Testis (tissue), 5 donors: ENCODE measurements at places on chromosomes 12 and 14. TPM values are rescaled to one million over a fixed set of nuclear protein-coding genes. Genes with fewer than 3 reads are reported as not detected.

AMDHD1 gene
- total RNA-seq, result 4.0 TPM

SIRT4 gene
- 5.0 TPM for total RNA-seq

PPFIA2 gene
- total RNA-seq, result 10.5 TPM

ABCC9 gene
- 2.3 TPM for total RNA-seq

PTPRB gene
- 10.9 TPM for total RNA-seq

CLEC1B gene
- 0.63 TPM for total RNA-seq

GRCh38 chr12:848882-849527 is 96.6 kb downstream of the WNK1 start:
- no peak for DNase-seq
- H3K36me3 ChIP-seq, result no peaks in the 10 kb centered on the region
- peaks cover 14% of the 10 kb centered on the region for H3K4me1 ChIP-seq
- no peak overlapping the region for H3K27ac ChIP-seq

DNA sequence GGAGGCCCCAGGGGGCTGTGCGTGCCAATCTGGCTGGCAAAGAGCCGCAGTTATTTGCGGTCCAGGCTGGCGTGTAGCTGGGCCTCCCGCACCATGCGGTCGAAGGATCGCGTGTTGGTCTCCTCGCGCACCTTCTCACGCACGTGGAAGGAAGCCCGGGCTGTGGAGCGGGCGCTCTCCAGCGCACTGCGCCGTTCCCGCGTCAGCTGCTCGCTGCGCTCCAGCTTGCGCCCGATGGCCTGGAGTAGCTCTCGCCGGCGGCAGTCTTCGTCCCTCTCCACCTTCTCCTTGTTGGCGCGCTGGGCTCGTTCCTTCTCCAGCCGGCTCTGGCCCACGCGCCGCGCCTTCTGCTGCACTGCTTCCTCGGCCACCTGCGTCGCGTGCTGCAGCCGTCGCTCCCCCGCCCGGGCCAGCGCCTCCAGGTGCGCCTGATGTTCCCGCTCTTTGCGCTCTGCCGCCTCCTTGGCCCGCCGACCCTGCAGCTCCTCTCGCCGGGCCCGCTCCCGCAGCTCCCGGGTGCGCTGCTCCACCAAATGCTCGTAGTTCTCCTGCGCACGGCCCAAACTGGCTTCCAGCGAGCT is 3.1 kb downstream of the CCDC177 start:
- H3K36me3 ChIP-seq, result no peaks in the 10 kb centered on the region
- H3K27ac ChIP-seq, result no peak overlapping the region
- H3K4me3 ChIP-seq, result peak overlapping the region; percentile 42
- no peak for DNase-seq
- H3K4me1 ChIP-seq, result peaks cover 8% of the 10 kb centered on the region

DNA sequence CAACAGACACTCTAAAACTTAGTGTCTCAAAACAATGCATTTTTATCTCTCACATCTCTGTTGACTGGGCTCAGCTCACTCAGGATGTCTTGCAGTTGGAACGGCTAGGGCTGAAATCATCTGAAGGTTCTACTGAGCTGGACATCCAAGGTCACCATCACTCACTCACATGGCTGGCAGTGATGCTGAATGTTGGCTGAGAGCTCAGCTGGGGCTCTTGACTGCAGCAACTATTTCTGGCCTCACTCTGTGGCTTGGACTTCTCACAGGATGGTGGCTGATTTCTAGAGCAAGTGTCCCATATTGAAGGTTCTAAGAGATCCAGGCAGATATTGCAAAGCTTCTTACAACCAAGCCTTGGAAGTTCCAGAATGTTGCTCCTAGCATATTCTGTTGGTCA is 166.5 kb downstream of the ZFP36L1 start:
- H3K4me1 ChIP-seq, result peaks cover 23% of the 10 kb centered on the region
- no peak overlapping the region for H3K27ac ChIP-seq
- no peaks in the 10 kb centered on the region for H3K36me3 ChIP-seq

DNA sequence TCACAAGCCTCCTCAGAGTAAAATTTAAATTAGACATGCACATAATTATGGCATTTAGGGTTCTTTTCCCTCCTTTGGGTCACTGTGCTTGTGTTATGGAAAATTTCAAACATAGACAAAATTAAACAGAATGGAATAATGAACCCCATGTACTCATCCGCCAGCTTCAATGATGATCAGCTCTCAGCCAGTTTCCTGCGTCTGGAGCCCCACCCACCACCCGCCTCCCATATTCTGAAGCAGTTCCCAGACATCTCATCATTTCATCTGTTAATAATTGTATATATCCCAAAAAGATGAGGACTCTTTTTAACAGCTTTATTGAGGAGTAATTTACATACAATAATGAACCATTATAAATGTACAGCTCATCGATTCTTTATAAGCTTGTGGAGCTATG is 128.2 kb downstream of the EML1 start:
- no peak overlapping the region for H3K27ac ChIP-seq
- no peak overlapping the region for H3K4me3 ChIP-seq
- no peak for DNase-seq
- H3K27me3 ChIP-seq, result no peaks in the 10 kb centered on the region
- peaks cover 3% of the 10 kb centered on the region for H3K4me1 ChIP-seq

DNA sequence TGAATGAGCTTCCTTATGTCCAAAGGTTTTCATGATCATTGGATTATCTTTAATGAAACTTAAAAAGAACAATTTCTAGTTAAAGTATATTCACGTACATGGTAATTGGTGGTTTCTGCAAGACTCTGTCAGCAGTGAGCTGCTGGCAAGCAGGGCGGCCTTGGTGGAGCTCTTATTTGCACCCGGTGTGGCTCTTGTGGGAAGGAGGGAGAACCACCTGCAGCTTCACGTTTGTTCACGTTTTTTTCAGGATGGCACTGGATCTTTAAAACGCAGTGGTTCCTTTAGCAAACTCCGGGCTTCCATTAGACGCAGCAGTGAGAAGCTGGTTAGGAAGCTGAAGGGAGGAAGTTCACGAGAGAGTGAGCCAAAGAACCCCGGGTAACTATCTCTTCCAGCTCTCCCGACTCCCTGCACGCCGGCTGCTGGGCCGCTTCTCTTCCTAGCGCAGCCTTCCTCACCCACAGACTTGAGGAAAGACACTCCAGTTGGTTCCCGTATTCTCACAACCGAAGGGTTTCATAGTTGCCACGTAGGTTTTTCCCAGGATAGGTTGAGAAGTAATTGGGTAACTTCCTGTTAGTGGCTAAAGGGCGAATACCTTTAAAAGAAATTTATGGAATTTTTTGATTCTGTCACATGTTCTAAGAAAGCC is 28.3 kb downstream of the XRCC3 start:
- no peak for DNase-seq
- no peak overlapping the region for H3K27ac ChIP-seq
- no peaks in the 10 kb centered on the region for H3K36me3 ChIP-seq
- peaks cover 11% of the 10 kb centered on the region for H3K4me1 ChIP-seq
- H3K4me3 ChIP-seq, result no peak overlapping the region

DNA sequence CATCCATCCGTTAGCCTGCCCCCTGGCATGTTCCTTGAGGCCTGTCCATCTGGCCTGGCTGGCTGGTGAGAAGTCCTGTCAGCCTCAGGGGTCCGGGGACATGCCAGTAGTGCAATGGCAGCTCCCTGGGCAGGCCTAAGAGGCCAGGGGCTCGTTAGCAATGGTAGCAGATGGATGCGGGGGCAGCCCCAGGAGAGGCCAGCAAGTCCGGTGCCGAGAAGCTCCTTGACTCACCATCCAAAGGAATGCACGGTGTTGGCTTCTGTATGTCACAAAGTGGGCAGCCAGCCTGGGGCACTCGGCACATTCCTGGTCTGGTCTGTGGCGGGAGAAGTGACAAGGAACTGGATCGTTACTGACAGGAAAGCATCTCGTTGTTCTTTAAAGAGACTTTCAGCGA is 319.9 kb downstream of the CACNA1C start:
- no peaks in the 10 kb centered on the region for H3K36me3 ChIP-seq
- no peak overlapping the region for H3K4me3 ChIP-seq
- H3K27ac ChIP-seq, result no peak overlapping the region
- H3K27me3 ChIP-seq, result no peaks in the 10 kb centered on the region
- no peaks in the 10 kb centered on the region for H3K4me1 ChIP-seq

GRCh38 chr12:71846322-71846940 is 6.9 kb downstream of the TBC1D15 start:
- no peak overlapping the region for H3K27ac ChIP-seq
- no peaks in the 10 kb centered on the region for H3K4me1 ChIP-seq
- H3K27me3 ChIP-seq, result no peaks in the 10 kb centered on the region
- no peaks in the 10 kb centered on the region for H3K36me3 ChIP-seq
- no peak for DNase-seq
- H3K4me3 ChIP-seq, result no peak overlapping the region

GRCh38 chr14:73462815-73463214 is 4.5 kb upstream of the NUMB start:
- H3K36me3 ChIP-seq, result no peaks in the 10 kb centered on the region
- no peak for DNase-seq
- H3K4me3 ChIP-seq, result no peak overlapping the region

GRCh38 chr14:102209224-102209966 is 69.7 kb downstream of the WDR20 start:
- H3K4me1 ChIP-seq, result no peaks in the 10 kb centered on the region
- no peaks in the 10 kb centered on the region for H3K27me3 ChIP-seq
- peak; percentile 73 for DNase-seq
- H3K4me3 ChIP-seq, result no peak overlapping the region
- no peak overlapping the region for H3K27ac ChIP-seq

GRCh38 chr12:64976131-64976530 is 145.0 kb downstream of the WIF1 start:
- no peak overlapping the region for H3K27ac ChIP-seq
- no peaks in the 10 kb centered on the region for H3K27me3 ChIP-seq

DNA sequence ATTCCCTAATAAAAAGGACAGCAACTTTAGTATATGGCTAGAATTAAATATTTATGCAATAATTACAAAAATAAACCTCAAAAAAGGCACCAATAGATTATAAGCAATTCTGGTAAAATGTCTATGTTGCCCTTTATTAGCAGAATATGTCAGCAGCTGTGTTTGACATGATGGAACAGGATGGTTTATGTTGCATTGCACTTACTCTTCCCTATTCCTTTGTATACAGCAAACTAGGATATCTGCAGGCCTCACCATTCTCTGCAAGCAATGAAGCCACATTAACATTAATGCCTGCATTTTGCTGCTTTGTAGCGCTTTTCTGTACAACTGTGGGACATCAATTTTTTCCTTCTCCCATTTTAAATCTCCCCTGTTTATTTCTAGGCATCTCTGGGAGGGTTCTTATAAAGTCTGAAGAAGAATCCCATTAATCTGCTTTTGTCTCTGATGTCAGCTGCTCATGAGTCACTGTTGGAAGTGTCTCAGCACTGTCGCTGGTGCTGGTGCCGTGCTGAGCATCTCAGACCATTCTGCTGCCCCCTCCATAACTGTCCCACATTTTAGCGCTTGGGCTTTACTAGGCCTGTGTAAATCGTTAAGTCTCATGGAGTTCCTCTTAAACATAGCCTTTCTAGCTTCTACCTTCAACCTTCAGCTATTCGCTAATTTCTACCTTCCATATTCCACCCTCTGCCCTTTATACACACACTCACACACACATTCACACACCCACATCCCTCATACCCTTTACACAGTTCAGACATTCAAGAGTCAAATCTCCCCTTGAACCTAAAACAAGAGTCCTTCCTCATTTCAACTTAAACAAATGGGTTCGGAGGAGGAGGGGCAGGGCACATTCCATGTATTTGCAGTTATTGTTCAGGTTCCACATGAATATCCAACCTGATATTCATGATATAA is 64.4 kb upstream of the TRHDE start:
- no peak overlapping the region for H3K4me3 ChIP-seq
- H3K27ac ChIP-seq, result no peak overlapping the region

DNA sequence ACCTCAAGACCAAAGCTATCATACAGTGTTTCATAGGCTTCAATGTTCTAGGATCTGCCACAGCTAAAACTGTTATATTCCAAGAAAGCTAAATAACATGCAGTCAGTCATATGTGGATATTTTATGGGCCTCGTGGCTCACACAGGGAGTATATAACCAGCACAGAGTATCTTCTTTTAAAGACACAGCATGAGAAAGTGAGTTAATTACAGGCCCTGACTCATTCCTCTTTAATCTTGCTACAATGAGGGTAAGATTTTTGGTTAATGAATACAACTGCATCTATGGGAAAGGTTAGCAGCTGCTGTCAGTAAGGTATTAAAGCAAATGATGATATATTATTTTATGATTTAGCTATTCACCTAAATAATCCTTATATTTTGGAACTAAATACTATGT is 111.0 kb downstream of the TRAFD1 start:
- H3K27me3 ChIP-seq, result no peaks in the 10 kb centered on the region
- no peak for DNase-seq
- H3K4me1 ChIP-seq, result no peaks in the 10 kb centered on the region
- no peaks in the 10 kb centered on the region for H3K36me3 ChIP-seq
- no peak overlapping the region for H3K4me3 ChIP-seq

DNA sequence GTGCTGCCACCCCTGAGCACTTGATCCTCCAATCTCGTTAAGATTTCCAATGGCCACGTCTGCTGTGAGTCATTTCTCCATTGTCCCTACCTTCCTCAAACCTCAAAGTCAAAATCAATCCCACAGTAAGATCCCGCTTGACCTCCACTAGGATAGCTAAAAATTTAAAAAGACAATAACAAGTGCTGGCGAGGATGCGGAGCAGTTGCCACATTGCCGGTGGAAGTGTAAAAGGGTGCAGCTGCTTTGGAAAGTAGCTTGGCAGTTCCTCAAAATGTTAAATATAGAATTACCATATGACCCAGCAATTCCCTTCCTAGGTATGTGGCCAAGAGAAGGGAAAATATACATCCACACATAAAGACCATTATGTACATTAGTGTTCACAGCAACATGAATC is 9.5 kb upstream of the BCL7A start:
- DNase-seq, result no peak
- H3K36me3 ChIP-seq, result no peaks in the 10 kb centered on the region
- H3K27ac ChIP-seq, result no peak overlapping the region
- H3K4me1 ChIP-seq, result no peaks in the 10 kb centered on the region
- H3K4me3 ChIP-seq, result no peak overlapping the region

DNA sequence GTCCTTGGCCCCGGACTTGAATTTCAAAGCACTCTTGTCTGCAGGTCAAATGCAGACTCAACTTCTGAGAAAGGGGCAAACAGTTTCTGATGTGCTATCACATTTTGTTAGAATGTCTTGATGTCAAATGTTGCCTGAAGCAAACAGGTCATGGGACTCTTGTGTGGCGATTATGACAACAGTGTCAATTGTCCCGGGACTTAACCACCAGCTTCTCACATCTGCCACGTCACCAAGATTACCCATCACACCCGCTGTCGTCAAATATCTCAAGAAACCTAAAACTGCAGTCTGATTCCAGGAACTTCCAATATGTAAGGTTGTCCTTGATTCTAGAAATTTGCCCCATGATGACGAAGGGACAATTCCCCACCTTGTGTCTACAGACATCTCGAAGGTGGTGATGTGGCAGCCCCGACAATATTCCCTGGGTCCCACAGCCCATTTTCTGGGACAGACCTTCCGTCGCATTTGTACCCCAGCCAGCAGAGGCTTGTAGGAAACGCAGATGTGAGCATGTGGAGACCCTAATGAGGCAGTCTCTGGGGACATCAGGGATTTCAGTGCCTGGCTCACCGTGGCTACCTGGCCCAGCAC is 21.3 kb downstream of the LRTM2 start:
- H3K4me1 ChIP-seq, result no peaks in the 10 kb centered on the region
- no peak for DNase-seq
- H3K27ac ChIP-seq, result no peak overlapping the region
- H3K36me3 ChIP-seq, result no peaks in the 10 kb centered on the region
- H3K27me3 ChIP-seq, result no peaks in the 10 kb centered on the region
- H3K4me3 ChIP-seq, result no peak overlapping the region

GRCh38 chr14:68969278-68970033 is 9.6 kb downstream of the ACTN1 start:
- H3K27ac ChIP-seq, result peak overlapping the region; percentile 20
- H3K27me3 ChIP-seq, result no peaks in the 10 kb centered on the region
- H3K4me3 ChIP-seq, result no peak overlapping the region
- no peaks in the 10 kb centered on the region for H3K36me3 ChIP-seq
- no peak for DNase-seq
